ENCODE measurements at places on chromosomes 1 and 21. TPM values are rescaled to one million over a fixed set of nuclear protein-coding genes. Genes with fewer than 3 reads are reported as not detected.

DNA sequence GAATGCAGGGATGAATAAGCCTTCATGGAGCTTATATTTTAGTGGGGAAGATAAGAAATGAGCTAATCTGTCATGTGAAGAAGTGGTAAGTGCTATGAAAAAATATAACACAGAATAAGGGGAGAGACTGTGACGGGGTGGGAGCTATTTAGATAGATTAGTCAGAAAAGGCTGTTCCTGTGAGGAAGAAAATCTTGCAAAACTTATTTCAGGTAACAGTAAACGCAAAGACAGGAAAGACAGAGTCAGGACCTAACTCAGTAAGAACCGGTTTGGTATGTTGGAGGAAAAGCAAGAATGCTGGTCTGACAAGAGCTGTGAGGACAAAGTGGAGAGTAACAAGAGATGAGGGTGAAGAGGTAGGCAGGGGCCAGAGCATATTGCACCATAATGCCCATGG is 22.0 kb downstream of the GNAI3 start:
- DNase-seq = no peak
- H3K27ac ChIP-seq = no peak overlapping the region
- H3K27me3 ChIP-seq = no peaks in the 10 kb centered on the region
- no peak overlapping the region for H3K4me3 ChIP-seq

DNA sequence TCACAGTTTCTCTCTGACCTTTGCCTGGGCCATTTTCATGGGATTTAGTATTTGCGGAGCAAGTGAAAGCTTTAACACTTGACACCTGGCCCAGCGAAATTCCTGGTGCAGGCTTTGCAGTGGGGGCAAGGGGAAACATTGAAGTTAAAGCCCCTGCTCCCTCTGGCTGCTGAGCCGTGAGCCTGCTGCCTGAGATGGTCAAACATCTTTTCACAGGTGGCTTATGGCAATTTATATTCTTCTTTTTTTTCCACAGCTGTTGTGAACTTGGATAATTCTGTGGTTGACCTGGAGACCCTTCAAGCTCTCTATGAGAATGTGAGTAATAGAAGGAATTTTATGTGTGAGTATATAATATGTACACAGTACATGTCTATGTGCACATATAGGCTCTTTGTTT is 202.9 kb downstream of the FMN2 start:
- DNase-seq = no peak
- no peaks in the 10 kb centered on the region for H3K36me3 ChIP-seq
- no peak overlapping the region for H3K4me3 ChIP-seq
- no peaks in the 10 kb centered on the region for H3K4me1 ChIP-seq
- no peaks in the 10 kb centered on the region for H3K27me3 ChIP-seq

CYP4A11 gene
- total RNA-seq = 190 TPM

S100A8 gene
- total RNA-seq = 99.3 TPM

EDN2 gene
- total RNA-seq = not detected

C1orf226 gene
- total RNA-seq = 2.2 TPM

Measured in liver (tissue), 10 donors.